ENCODE measurements at places on chromosomes 5 and 9. TPM values are rescaled to one million over a fixed set of nuclear protein-coding genes. Genes with fewer than 3 reads are reported as not detected.

GRCh38 chr5:10734037-10734709 is 26.9 kb downstream of the DAP start:
- DNase-seq, result no peak

The TMC1 gene
- not detected for total RNA-seq

- no peak for DNase-seq
Measured at GRCh38 chr5:80569086-80569960, 757 bp downstream of the ANKRD34B start.

- no peak for DNase-seq
Measured at GRCh38 chr5:57700072-57700471, 217.5 kb upstream of the ACTBL2 start.

The SPATA24 gene
- total RNA-seq, result 17.1 TPM

DNA sequence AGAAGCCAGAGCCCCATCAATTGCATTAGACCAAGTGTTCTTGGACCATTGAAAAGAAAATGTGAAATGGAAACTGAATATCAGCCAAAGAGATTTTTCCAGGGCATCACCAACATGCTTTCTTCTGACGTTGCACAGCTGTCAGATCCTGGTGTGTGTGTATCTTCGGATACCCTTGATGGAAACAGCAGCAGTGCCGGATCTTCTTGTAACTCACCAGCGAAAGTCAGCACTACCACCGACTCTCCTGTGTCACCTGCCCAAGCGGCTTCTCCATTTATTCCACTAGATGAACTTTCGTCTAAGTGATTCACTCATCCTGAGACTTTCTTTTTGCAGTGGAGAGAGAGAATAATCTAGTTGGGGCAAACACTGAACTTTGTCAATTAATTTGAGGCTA is 75.7 kb downstream of the PIP5K1B start:
- no peak for DNase-seq

GRCh38 chr5:50694027-50694590 is 27.7 kb downstream of the PARP8 start:
- DNase-seq, result no peak

- DNase-seq, result no peak
Measured at GRCh38 chr9:36959681-36960574, 74.1 kb downstream of the PAX5 start.

DNA sequence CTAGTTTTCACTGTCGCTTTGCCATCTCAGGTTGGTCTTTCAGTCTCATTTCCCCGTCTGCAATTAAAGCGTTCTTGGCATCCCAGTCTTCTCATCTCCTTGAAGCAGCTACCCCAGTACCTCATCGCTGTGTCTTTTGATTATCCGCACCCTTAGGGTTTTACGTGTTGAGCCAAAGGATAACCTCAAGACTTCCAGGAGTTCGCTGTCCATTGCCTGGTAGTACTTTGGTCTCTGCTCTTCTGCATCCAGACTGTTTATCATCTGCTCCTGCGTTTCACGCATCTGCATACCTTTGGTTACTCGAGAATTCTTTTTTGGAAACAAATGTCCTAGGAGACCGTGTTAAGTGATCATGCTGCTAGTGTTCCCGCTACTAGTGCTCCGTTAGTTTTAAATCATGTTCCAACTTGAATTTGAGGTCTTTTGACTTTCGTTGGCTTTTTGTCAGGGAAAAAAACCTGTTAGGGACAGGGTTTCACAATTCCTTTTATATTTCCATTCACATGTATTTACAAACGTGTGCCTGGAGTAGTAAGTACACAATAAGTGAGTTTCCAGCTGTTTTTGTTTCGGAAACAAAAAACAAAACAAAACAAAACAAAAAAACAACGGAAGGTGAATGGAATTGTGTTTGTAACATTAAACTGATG is 888 bp downstream of the RABGAP1 start:
- DNase-seq, result no peak

The PCSK1 gene
- not detected for total RNA-seq

DNA sequence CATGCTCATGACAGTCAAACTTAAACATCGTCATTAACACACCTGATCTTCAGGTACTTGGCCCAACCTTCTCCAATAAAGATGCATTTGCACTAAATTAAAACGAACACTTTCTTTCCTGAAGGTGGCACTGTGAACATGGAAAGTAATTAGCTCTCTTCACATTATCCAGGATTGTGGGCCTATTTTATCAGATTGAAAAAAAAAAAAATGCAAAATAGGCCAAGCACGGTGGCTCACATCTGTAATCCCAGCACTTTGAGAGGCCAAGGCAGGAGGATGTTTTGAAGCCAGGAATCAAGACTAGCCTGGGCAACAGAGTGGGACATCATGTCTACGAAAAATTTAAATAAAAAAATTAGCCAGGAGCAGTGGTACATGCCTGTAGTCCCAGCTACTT is 14.4 kb upstream of the CDC20B start:
- no peak for DNase-seq

DNA sequence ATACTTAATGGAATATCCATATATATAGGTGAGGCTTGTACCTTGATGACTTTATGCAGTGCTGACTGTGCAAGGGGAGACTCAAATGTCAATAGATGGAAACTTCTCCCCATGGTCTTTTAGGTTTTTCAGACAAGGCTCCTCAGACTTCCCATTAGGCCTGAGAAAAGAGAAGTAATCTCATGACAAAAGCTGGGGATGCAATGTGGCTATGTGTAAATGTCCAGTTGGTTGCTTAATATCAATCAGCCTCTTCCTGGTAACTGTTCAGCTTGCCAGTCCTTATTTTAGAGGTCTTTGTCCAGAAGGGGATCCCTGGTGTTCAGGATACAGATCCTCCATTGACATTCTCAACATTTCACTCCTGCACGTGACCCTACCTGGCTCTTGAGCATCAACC is 621.1 kb upstream of the CDH18 start:
- no peak for DNase-seq

DNA sequence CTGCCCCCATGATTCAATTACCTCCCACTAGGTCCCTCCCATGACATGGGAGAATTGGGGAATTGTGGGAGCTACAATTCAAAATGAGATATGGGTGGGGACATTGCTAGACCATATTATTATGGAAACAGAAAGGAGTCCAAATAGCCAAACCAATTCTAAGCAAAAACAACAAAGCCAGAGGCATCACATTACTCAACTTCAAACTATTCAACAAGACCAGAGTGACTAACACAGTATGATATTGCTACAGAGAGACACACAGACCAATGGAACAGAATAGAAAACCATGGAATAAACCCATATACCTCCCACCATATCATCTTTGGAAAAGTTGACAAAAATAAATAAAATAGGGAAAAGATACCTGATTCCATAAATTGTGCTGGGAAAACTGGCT is 710.5 kb upstream of the CDH9 start:
- DNase-seq, result no peak

The NDOR1 gene
- 5.5 TPM for total RNA-seq

The ACTBL2 gene
- total RNA-seq, result not detected

DNA sequence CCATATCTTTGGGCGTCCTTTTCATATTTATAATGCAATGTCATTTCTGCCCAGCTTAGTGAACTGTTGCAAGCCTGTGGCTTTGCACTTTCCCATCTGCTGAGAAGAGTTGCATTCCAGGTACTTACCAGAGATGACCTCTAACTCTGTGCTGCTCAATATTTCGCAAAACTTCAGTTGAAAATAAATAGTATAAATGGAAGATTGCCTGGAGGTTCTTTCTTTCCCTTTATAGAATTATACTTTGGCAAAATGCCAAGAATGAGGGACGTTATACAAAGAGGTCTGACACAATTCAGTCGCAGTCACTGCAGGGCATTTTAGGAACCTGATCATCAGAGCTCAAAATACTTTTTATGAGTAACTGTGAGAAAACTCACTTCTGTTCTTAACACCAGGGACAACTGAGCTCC is 18.9 kb upstream of the VLDLR start:
- DNase-seq, result no peak

The CER1 gene
- not detected for total RNA-seq

DNA sequence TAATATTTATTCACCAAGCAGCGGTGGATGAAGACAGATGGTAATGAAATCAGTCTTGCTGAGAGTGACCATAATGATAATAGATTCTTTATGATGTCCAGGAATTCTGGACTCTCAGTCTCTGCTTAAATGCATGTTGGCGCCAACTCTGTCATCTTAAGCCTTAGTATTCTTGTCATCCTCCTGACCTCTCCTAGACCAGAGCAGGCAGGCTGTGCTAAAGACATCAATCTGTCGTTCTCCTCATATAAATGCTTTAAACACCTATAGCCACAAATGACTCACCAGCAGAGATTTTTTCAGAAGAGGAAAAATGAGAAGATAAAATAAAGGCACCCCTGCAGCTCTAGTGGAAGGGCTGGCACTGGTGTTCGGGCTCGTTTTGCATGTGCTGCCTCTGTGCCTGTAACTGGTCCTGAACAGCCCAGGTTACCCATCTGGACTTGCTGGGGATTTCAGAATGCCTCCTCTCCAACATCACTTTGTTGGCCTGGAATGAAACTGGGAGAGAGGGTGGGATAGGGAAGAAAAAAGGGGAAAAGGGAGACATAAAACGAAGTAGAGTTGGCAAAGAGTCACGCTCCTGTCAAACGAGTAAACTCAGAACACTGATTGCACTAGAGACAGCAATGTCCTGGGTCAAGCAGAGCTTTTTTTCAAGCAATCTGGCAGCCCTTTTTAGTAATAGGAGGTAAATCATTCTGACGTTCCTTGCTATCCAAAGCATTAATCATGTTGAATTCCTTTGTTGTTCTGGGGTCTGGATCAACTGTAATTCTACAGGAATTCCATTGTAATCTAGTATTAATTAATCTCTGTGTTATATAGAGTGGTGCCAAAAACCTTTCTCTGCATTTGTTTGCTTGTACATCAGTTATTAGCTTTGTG is 195.5 kb upstream of the CLINT1 start:
- no peak for DNase-seq

- no peak for DNase-seq
Measured at GRCh38 chr9:92406477-92406876, 2.1 kb upstream of the OGN start.

GRCh38 chr5:83099001-83099400 is 21.7 kb downstream of the XRCC4 start:
- DNase-seq, result no peak

GRCh38 chr5:35819026-35819425 is 37.7 kb upstream of the IL7R start:
- DNase-seq, result no peak

GRCh38 chr5:149441986-149442385 is 62.9 kb upstream of the IL17B start:
- DNase-seq, result no peak

DNA sequence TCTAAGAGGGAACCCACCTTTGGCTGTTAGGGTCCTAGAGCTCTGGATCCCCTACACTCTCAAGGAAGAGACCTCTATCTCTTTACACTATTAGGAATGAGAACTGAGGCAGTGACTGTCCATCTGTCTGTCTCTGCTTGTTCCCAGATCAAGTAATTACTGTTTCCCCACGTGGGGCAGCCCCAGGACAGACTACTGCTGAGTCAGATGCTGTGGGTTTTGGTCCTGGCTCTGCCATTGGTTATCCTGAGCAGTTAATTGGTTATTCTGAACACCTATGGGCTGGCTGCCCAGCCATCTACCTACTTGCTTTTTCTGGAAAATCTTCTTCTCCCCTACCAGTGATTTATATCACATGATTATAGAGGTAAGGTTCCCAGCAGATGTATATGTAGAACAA is 33.3 kb downstream of the FBXO10 start:
- DNase-seq, result no peak

DNA sequence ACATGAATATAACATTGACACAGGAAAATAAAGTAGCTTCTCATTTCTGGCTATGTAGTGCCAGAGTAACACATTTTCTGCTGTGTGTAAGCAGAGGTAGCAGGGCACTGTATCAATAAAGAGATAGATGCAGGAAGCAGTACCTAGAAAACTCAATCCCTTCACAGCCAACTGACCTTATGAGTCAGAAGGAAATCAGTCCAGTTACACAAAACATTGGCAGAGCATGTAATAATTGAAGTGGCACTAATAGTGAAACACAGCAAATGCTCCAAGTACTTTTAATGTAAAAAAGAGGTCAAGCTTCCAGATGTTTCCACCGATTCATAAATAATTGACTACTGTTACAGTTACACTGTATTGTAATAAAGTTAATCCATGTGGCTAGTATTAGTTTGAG is 706.6 kb downstream of the EFNA5 start:
- no peak for DNase-seq

- no peak for DNase-seq
Measured at GRCh38 chr5:133565993-133566392, 46.3 kb downstream of the FSTL4 start.

The THBS4 gene
- 24.6 TPM for total RNA-seq

DNA sequence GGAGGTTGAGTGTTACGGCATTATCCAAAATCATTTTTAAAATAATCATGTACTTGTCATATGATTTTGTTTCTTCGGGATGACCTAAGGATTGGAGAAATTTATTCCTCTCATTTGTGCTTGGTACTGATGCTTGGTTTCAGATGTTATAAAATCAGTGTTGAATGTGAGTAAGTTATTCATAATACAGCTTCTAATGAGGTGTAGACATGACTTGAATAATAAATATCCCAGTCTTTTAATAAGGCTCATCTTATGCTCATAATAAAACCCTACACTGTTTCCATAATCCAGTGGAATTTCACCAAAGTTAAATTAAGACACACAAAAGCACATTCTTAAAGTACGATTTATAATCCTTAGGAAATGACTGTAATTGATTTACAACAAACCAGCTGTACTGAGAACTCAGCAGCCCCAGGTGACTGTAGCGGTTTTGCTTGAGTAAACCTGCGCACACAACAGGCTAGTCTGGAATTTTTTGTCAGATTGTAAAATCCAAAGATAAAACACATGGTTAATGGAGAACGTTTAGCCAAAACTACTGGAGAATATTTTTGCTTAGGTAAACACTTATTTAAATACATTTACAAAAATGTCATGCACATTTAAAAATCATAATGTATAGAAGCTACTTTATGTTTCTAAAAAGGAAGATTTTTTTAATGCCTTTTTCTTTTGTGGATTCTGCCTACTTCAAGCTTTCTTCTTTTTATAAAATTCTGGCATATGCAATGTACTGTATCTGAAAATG is 609.8 kb upstream of the GRAMD2B start:
- no peak for DNase-seq

The IFNA13 gene
- total RNA-seq, result not detected

DNA sequence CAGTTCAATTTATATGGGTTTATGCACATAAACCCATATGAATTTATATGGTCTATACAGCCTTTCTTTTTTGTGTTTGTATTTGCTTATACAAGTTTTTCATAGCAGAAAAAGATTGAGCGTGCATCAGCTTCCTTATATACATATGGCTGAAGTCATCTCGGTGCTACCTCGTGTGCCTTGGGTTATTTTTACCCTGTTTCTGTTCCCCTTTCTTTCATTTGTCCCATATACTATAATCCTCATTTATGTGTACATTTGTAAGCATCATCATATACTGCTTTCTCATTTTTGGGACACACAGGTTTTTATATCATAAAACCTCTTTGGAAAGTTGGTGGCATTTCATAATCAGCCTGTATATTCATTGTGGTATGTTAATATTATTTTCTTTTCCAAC is 107.8 kb upstream of the ADAMTSL1 start:
- no peak for DNase-seq

The PCDHGB4 gene
- total RNA-seq, result 5.8 TPM

- DNase-seq, result no peak
Measured at GRCh38 chr9:136740069-136740468, 2.7 kb downstream of the LCN10 start.
